Urinary bladder (tissue), 4 donors: ENCODE measurements at places on chromosomes 16 and 17.

- DNase-seq = no peak
Measured at GRCh38 chr16:65994291-65994690, 372.2 kb upstream of the CDH5 start.

DNA sequence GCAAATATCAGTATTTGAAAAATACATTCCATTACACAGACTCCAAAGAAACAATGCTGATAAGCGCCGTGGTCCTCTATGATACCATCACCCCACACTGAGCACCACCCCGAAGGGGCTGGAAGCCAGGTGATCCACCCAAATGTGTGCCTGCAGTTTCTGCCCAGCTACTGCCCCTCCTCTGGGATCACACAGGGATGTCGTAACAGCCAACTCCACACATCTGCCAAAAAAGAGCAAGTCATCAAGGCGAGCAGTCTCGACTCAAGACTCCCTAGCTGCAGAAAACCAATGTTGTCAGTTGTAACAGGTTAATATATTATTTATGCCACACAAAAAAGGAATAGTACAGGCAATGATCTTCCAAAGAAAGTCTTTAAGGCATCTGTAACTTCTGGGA, 21.0 kb downstream of the CYB5D2 start:
- no peak for DNase-seq

DNA sequence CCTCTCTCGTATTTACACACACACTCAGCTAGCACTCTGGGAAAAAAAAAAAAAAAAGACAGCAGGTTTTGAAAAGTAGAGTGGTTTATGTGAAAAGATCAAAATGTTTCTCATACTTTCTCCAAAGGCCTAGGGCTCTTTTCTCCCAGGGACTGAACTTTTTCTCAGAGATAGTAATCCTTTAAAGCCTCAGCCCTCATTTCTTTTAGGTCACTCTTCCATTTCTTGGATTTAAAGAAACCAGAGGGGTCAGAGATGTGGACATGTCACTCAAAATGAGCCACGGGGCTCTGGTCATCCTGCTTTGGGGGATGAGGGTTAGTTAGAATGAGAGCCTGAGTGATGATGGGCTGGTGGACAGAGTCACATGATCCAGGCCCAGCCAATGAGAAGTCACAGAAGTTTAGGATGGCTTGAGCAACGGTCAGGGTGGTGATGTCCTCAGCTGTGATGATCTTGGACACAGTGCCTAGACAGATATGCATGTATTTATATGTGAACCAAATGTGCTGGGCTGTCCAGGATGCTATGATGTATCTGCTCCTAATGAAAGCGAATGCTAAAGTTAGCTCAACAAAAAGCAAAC, 33.7 kb upstream of the AXIN2 start:
- no peak for DNase-seq

DNA sequence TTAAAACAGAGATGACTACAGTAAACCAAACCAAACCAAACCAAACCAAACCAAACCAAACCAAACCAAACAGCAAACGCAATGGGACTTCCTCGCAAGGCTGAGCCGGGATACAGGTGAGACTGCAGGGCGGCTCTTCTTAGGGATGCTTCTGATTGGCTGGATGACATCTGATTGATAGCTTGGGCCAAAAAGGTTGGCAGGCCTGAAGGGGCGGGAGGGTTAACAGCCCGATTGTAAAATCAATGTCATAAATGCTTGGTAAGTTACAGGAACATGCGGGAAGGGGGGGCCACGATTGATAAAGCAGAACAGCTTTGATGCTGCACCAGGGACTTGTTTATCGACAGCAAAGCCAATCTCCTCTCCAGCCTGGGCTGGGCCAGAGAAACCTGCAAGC, 86.1 kb downstream of the ZFHX3 start:
- DNase-seq = no peak

DNA sequence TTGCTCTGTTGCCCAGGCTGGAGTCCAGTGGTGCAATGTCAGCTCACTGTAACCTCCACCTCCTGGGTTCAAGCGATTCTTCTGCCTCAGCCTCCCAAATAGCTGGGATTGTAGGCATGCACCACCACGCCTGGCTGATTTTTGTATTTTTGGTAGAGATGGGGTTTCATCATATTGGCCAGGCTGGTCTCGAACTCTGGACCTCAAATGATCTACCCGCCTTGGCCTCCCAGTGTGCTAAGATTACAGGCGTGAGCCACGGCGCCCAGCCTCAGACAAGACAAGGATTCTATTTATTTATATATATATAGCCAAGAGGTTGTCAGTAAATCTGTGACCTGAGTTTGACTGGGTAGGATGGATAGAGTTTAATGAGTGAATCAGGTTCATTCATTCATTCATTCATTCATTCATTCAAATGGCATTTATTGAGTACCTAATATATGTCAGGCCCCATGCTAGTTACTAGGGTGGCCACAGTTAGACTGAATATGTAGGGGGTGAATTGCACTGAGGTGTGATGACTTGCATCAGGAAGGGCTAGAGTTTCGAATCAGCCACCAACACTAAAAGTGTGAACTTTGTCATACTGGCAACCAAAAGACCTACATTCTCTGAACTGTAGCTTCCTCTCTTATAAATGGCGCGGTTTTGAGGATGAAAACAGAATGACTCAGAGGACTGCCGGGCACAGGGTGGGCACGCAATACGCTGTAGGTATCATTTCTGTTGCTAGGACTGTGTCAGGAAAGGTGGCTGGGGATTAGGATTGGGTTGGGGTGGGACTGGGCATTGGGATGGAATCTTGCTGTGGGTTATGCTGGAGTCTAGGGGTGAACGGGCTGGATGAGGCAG, 37.8 kb downstream of the ITGAE start:
- no peak for DNase-seq

DNA sequence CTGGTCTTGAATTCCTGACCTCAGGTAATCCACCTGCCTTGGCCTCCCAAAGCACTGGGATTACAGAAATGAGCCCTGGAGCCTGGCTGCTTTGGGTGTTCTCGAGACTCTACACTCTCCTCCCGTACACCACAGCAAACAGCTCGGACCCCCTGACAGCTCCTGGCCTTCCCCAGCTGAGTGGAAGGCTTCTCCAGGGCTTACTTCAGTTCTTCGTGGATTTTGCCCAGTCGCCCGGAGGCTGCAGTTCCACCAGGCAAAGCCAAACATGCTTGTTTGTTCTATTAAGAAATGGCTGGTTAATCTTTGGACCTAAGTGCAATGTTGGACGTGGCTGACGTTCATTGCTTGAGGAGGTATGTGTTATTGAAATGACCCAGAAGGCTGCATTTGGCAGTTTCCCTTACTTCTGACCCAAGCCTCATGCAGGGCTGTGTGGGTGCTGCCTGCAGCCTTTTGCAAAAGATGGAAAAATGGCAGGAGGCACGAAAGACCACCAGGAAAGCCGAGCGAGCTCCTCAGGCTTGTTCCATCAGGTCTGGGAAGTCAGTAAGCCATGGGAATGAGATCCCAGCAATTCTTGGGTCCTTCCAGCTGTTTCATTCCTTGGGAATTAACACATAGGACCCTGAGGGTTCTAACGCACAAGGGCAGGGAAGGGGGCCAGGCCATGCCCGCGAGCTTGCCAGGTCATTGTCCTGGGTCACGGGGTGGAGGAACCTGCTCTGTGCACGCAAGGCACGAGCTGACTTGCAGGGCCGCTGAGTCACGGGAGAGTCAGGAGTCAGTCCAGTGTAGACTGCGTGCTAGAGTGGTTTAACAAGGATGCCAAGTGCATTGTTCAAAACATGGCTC, 23.9 kb upstream of the KLHDC4 start:
- DNase-seq = no peak

GRCh38 chr16:23518435-23518891, 8.2 kb upstream of the GGA2 start:
- no peak for DNase-seq
